ENCODE measurements at places on chromosomes 4 and X. TPM values are rescaled to one million over a fixed set of nuclear protein-coding genes. Genes with fewer than 3 reads are reported as not detected.

Gene PNCK
- not detected for total RNA-seq

Gene GLRA3
- not detected for total RNA-seq

Gene RAB33A
- total RNA-seq: 0.35 TPM

DNA sequence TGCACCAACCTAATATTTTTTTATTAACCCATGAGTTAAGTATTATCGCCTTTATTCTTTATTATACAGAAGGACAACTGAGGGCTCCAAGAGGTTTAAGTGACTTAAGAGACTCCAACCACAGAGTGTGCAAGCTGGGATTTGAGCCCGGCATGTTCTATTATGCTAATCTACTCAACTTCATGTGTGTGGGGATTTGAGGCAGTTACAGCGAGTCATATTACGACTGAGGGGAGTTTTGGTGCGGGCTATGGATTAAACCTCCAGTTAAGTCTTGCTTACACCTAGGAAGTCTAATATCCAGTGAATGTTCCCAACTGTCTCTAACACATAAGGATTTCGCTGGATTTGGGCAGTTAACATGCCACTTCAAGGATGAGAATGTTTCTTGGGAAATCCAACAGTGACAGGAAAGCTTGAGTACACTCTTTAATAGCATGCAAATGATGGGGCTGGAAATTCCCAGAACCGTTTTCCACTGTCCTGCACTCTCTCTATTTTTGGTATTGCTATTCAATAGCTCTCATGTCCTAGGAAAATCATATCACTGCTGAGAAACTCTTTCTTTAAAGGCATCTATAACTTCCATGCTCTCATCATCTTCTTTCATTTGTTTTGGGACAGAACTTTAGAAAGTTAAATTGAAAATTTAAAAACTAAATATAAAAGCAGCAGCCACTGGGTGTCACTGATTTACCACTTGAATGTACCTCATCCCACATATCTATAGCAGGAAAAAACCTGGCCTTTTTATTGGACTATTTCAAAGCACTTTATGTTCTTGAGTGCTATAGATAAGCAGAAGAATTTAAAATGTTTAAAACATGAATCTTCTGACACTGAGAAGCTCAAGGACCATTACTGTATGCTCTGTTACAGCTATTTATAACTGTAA, 165.1 kb upstream of the TTC29 start:
- no peak for DNase-seq

- no peak for DNase-seq
Observed at GRCh38 chrX:47164420-47164819, 19.4 kb downstream of the RBM10 start.

DNA sequence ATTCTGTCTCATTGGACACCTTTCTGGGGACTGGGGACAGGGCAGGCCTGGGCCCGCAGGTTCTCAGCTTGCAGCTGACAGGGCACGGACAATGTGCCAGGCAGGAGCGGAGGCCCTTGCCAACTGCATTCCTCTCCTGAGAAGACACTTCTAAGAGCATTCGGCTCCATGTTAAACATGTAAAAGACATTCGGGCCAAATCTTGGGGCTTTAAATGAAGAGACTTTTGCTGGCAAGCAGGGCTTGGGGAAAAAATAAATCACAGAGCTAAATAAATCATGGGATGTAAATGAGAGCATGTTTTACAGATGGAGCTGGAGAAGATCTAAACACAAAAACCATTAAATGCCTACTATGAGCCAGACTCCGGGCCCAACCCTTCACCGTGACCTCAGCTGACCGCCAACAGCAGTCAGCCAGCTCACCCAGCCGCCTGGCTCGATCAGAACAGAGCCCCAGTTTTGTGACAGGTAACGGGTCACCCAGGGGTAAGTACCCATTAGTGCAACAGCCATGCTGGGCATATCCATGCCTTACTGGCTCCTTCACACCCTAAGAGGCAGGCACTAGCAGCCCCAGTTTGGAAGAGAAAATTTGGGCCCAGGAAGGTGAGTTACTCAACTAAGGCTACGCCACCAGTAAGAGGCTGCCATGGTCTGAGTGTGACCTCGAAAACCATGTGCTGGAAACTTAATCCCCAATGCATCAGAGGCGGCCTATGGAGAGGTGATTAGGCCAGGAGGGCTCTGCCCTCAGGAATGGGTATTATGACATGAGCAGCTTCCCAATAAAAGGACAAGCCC, 14.7 kb downstream of the WDR1 start:
- DNase-seq: no peak

- no peak for DNase-seq
Observed at GRCh38 chr4:15385928-15386327, 41.9 kb upstream of the C1QTNF7 start.

- DNase-seq: no peak
Observed at GRCh38 chr4:118927974-118928373, 39.3 kb downstream of the SYNPO2 start.

Measured in Caco-2 (cell line).